ENCODE measurements at places on chromosomes 3 and 15.

DNA sequence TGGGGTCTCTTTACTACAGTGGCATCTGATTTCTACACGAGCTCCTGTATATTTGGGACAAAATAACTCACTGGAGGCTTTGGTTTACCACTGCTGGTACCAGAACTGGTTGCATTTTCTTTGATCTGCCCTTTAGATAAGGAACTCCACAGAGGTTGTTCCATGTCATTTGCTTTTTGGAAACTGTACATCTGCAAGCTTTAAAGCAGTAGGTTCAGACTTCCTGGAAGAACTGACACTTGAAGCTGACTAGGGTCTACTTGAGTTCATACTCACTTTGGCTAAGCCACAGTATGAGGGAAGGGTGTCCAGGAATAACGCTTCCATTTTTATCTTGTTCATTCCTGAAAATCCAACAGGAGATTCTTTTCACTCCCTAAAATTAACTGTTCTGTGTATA lies 86.4 kb downstream of the WWTR1 start:
- no peak for DNase-seq

- DNase-seq = no peak
These were observed 24.2 kb upstream of the BNC1 start for GRCh38 chr15:83308671-83309070.

GRCh38 chr3:133759740-133760305 lies 13.6 kb downstream of the TF start:
- no peak for DNase-seq

DNA sequence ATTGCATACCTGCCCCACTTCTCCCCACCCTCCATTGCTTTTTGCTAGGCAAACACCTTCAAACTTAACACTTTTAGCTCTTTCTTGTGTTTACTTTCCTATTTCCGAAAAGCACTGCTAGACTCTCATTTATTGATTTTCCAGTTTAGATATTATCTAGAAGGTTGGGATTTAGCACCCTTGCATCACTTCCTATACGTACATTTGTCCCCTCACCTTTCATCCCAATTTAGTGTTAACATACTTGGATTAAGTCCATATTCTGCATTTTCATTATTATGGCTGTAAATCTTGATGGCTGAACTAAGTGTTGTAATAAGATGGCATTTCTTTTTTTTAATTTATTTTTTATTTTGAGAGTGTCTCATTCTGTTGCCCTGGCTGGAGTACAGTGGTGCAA lies 39.5 kb downstream of the GOLGA6L10 start:
- no peak for DNase-seq

- no peak for DNase-seq
These were observed 156.0 kb upstream of the RGMA start for GRCh38 chr15:93244696-93245660.

DNA sequence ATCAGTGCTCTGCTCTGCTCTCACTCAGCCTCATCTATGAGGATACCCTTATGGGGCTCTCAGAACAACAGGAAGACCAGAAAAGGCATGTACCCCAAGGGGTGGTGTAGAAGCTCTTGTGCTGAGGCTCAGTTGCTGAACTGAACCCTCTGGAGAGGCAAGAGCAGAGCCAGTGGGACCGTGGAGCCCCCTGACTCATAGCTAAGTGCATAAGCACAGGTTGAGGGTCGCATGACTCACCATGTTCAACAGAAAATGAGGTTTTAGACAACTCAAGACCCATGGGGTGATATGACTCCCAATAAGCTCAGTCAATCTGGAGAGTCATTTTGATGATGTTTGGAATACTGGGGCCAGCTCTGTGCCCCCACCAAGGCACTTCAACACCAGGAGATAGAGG lies 37.3 kb downstream of the CRYGS start:
- no peak for DNase-seq

- no peak for DNase-seq
These were observed 188.5 kb downstream of the TPRG1 start for GRCh38 chr3:189360291-189360690.

- DNase-seq = no peak
These were observed 13.0 kb upstream of the CADPS start for GRCh38 chr3:62888180-62888579.
